G401 (cell line): ENCODE measurements at places on chromosomes 16 and 17.

- no peak for DNase-seq
Observed at GRCh38 chr17:65809366-65809765, 247.9 kb upstream of the AXIN2 start.

GRCh38 chr17:4345581-4346252 is 20.8 kb downstream of the UBE2G1 start:
- DNase-seq: no peak

DNA sequence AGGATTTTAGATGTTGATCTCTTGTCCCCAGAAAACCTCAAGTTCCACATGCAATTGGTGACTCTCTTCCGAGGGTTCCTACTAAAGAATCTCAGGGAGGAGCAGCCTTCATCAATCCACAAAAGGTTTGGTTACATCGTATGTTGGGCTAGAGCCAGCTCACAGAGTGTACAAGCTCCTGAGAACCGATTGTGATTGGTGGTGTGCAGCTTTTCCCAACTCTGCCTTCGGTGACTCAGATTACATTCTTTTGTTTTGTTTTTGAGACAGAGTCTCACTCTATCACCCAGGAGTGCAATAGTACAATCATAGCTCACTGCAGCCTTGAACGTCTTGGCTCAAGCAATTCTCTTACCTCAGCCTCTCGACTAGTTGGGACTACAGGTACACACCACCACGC is 172.4 kb downstream of the PMP22 start:
- DNase-seq: no peak

DNA sequence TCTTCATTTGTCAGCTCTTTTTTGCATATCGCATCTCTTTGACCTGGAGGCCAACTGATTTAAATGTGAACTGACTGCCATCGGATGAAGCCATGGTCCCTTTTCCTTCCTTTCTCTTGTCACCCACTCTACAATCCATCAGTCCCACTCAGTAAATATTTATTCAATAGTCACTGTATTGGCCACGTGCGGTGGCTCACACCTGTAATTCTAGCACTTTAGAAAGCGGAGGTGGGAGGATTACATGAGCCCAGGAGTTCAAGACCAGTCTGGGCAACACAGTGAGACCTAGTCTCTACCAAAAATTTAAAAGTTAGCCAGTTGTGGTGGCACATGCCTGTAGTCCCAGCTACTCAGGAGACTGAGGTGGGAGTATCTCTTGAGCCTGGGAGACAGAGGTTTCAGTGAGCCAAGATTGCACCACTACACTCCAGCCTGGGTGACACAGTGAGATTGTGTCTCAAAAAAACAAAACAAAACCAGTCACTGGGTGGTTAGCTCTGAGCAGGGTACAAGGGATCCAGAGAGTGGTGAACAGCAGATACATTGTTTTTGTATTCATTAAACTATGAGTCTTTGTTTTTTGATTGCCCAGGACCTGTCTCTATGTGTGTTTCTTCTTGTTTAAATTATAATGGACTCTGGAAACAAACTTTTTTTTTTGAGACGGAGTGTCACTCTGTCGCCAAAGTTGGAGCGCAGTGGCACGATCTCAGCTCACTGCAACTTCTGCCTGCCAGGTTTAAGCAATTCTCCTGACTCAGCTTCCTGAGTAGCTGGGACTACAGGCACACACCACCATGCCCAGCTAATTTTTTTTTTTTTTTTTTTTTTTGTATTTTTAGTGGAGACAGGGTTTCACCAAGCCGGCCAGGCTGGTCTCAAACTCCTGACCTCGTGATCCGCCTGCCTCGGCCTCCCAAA is 6.9 kb downstream of the PHAF1 start:
- no peak for DNase-seq

- peak; percentile 37 for DNase-seq
Observed at GRCh38 chr16:84599521-84600202, 18.2 kb downstream of the COTL1 start.

GRCh38 chr17:77597418-77598240 is 360.9 kb upstream of the TNRC6C start:
- DNase-seq: no peak

- DNase-seq: peak; percentile 25
Observed at GRCh38 chr16:78462288-78463208, 363.1 kb downstream of the WWOX start.

GRCh38 chr17:74325743-74326379 is at the start of gene KIF19:
KIF19 (plus strand) TSS chr17:74326226; CDS start chr17:74326350, 124 bp downstream.
- DNase-seq: no peak

DNA sequence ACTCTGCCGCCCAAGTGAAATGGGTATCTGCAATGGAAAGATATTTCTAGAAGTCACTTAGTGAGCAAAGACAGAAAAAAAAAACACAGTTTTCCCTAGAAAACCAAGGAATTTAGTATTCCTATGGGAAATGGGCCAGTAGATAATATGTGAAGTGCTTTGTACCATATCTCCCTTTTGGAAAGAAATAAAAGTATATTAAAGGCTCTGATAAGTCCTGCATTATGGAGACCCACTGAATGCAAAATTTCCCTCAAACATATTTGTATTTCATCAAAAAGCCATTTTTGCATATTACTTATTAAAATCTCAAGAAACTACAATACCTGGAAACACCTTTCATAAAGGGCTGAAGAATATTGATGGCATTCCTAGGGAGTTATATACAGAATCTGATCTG is 51.6 kb upstream of the DYNLRB2 start:
- DNase-seq: no peak

- no peak for DNase-seq
Observed at GRCh38 chr16:77946823-77947222, 75.5 kb upstream of the CLEC3A start.
